Thoracic aorta (tissue), 2 donors: ENCODE measurements at places on chromosomes 1 and 21.
A peak's percentile ranks its signal among the peaks of the same experiment; 100 is the strongest.

DNA sequence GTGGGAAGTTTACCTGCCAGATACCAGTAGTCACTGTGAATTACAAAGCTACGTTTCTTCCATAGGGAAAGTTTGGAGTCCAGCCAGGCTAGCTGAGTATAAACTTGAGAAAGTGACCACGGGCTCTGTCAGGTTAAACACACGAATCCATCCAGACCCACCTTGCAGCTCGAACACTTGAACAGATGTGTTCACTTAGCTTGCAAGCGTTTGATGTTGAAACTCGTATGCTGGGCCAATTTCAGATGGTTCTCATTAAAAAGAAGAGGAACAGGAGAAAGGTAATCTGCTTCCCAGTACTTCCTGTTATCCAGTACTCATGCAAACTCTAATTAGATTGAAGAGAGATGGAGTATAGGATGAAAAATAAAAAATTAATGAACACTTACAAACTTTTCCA is 636.4 kb downstream of the SMYD3 start:
- DNase-seq = no peak

- no peak for DNase-seq
Observed at GRCh38 chr1:244757091-244757939, 78.1 kb upstream of the COX20 start.

DNA sequence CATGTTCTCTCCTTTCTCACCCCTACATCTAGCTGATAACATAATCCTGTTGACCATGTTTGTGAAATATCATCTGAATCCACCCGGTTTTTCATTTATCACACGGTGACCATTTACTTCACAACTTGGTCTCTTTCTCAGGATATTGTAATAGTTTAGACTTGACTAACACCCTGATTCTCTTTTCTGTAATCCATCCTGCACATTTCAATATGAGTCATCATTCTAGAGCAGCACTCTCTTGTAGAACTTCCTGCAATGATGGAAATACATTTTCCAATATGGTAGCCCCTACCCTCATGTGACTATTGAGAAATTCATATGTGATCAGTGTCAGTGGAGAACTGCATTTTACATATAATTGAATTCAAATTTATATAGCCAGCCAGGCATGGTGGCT is 2.3 kb upstream of the JAM2 start:
- no peak for DNase-seq

DNA sequence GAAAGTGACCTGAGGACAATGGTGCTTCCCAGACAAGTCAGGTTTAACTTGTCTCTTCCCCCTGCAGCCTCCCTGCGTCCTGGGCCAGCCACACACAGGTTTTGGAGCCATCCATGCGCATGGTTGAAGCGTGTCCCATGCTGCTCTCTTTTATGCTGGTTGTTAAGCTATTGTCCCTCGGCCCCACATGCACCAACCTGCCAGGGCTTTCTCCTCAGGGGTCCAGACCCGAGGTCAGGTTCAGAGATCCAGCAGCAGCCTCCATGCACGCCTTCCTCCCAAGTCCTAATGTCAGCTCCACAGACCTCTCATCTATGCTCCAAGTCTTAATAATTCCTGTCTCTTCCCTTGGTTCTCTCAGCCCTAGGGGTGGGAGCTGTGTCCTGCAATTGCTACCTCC is 1.6 kb downstream of the ABCA4 start:
- DNase-seq = no peak

DNA sequence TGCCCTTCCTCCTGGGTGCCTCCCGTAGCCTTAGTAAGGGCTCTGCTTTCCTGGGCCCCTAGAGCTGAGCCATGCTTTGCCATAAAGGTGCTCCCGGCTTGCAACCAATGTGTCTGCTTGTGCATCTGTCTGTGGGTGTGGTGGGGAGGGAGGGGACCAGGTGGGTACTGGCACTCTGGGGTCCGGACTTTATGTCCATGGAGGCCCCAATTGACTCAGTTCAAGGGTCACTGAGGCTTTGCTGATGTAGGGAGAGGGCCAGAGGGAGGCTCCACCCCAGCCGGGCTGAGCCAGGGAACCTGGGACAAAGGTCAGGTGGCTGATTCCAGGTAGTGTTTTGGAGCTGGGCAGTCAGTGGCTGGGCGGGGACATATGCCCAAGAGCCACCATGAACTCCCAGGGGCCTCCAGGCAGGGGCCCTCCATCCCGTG is 15.0 kb downstream of the TNFRSF25 start:
- DNase-seq = no peak

GRCh38 chr1:207031632-207032264 is 808 bp downstream of the C1orf116 start:
- no peak for DNase-seq

- DNase-seq = no peak
Observed at GRCh38 chr1:83717785-83718184, 281.1 kb downstream of the TTLL7 start.

- no peak for DNase-seq
Observed at GRCh38 chr1:47953661-47954060, 43.5 kb downstream of the TRABD2B start.

GRCh38 chr1:11920239-11920903 is 5.9 kb downstream of the KIAA2013 start:
- DNase-seq = no peak

DNA sequence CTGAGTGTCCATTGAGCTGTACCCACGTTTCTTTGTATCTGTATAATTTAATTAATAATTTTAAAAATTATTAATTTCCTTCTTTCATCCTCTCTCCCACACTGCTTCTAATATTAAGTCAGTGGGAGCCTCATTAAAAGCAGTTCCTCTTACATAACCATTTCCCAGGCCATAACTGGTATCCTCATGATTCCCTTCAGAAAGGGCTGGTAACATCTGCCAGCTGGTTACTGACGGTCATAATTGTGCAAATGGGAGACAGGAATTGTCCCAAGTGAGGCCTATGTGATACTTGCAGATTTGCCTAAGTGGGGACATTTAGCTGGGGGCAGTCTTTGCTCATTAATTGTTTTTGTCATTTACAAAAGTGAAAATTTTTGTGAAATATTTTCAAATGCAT is 69.0 kb upstream of the SPAG17 start:
- DNase-seq = no peak

- DNase-seq = no peak
Observed at GRCh38 chr1:49102752-49103151, 326.1 kb upstream of the BEND5 start.

GRCh38 chr1:59176471-59176870 is 120.4 kb upstream of the FGGY start:
- no peak for DNase-seq

- DNase-seq = no peak
Observed at GRCh38 chr1:87556326-87556725, 227.6 kb downstream of the LMO4 start.

GRCh38 chr1:27341525-27342252 is at the start of gene SYTL1:
Gene SYTL1 (plus strand): TSS chr1:27342022. CDS start chr1:27345335, 3,313 bp downstream.
- no peak for DNase-seq

GRCh38 chr21:25836396-25836795 is 101.6 kb downstream of the GABPA start:
- no peak for DNase-seq

DNA sequence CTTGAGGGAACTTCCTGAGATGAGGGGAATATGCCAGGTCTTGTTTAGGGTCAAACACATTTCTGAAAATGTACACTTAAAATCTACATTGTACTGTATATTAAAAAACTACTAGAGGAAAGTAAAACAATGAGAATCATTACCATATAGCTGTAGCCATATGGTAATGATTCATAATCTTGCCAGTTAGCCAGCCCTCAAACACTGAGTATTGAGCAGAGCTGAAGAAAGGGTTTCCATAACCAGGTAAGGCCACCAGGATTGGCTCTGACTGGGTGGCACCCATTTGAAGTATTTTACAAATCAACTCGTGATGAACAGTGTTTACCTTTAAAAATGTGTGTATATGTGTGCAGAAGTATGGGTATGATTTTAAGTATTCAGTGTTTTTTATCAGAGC is 226.7 kb downstream of the SLC45A1 start:
- no peak for DNase-seq

- no peak for DNase-seq
Observed at GRCh38 chr1:18597160-18598042, 33.2 kb upstream of the PAX7 start.

- no peak for DNase-seq
Observed at GRCh38 chr1:189084811-189085210, 1392.9 kb downstream of the BRINP3 start.

DNA sequence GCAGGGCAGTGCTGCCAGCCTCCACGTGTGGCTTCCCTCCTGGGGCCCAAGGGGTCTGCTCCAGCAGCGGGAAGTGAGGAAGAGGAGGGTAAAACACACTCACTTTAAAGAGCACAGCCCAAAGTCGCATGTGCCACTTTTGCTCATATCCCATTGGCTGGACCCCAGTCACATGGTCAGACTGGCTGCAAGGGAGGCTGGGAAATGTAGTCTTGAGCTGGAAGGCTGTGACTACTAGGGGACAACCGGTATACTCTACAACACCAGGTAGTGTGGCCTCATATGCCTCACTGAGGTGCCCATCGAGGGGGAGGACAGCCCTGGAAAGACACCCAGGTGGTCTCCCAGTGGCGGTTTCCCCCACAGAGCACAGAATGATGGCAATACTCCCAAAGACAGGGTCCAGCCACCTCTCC is 45.2 kb downstream of the CAMK2N1 start:
- no peak for DNase-seq

DNA sequence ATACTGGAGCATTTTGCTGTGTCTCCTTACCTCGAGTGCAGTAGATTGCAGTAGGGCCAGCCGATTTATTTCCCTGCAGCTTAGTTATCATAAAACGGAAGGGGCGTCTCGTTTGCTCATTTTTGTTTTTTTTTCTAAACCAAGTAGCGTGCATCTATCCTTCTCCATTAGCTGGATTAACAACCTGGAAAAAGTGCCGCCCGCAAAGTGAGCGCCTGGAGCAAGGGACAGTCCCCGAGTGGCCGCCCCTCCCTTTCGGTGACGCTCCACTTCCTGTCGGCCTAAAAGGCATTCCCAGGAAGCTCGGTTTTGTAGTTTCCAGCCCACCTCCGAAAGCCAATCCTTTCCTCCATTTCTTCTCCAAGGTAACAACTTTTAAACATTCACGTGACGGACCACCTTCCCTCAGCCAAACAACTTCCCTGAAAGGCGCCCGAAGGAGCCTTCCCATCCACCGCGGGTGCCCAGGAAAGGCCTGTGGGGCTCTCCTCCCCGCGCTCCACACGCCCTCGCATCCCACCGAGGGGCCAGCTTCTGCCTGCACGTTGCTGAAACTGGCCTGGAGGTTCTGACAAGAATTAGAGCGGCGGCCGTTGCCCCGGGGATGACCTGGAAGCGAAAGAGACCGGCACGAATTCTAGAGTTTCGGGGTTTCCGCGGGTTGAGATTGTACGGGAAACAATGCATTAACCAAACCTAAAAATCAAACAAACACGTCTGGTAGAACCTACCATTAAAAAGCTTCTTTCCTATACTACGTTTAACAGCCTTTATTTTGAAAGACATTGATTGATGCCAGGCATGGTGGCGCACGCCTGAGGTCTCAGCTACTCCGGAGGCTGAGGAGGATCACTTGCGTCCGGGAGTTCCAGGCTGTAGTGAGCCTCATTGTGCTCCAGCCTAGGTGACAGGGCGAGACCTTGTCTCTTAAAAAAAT is at the start of gene EXTL2:
EXTL2 (minus strand) TSS at position 240 of the 937 bp plus-strand sequence. CDS start 6,085 bp downstream, outside the sequence.
- peak; percentile 36 for DNase-seq

GRCh38 chr1:47675721-47676120 is 237.9 kb downstream of the FOXD2 start:
- no peak for DNase-seq

- no peak for DNase-seq
Observed at GRCh38 chr1:92123868-92124267, 43.7 kb downstream of the BTBD8 start.

DNA sequence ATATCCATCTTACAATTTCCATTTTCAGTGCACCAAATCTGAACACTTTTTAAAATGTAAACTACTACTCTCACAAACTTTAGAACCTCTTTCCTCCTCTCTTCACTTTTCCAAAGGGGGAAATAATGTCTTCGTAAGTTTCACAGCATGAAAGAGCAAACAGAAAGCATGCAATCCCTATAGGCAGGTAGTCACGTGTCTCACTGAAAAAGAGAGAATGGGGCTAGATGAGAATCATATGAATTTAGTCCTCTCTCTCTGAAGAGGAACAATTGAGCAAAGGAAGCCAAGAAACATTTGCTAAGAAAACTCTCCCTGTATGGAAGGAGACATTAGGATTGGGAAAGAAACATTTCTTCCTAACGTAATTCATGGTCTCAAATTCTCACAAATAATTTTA is 613.9 kb downstream of the PLA2G4A start:
- no peak for DNase-seq

- no peak for DNase-seq
Observed at GRCh38 chr21:33330726-33331125, 6.0 kb downstream of the IFNAR1 start.

GRCh38 chr1:19689085-19689757 is 24.5 kb downstream of the HTR6 start:
- DNase-seq = no peak

DNA sequence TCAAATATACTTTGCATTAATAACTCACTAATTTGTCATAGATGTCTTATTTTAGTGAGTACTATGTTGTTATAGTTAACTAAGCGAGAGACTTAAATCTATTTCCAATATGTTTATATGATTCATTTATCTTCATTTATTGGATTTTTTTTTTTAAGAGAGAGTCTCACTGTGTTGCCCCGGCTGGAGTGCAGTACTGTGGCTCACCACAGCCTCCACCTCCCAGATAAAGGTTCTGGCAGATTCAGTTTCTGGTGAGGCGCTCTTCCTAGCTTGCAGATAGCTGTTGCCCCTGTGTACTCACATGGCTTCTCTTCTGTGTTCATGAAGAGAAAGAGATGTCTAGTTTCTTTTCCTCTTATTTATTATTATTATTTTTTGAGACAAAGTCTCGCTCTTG is 43.9 kb downstream of the SNRPE start:
- DNase-seq = no peak

- DNase-seq = no peak
Observed at GRCh38 chr1:40267767-40268187, 9.7 kb downstream of the ZMPSTE24 start.

DNA sequence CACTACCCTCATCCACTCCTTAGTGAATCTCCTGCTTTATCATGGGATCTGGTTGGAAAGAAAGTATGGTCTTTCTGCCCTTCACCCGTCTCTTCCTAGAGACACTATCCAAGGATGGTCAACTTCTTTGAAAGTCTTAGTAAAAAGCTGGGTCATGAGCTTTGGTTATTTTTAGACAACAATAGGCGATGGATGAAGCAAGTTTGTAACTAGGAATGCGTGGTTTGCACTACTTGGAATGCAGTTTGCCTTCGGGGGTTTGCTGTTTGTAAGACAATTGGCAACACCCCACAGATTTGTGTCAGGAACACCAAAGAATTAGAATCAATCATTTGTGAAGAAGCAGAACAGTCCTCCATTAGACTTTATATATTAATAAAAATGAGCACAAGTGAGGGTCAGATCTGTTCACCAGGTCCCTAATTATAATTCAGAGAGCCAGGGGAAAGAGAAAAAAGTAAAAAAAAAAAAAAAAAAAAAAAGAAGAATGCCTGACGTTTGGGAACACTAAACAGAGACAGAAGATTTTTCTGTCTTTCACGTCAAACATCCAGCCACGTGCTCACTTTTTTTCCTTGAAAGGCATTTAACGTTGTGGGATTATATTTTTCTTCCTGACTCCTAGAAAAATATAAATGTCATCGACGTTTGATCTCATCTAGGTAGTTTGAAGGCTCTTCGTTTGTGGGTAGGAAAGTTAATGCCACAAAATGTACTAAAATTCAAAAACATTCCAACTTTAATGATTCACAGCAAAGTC is 60.7 kb upstream of the BTG3 start:
- DNase-seq = no peak

- DNase-seq = no peak
Observed at GRCh38 chr1:30986755-30987154, 78.2 kb upstream of the SDC3 start.
